ENCODE measurements at places on chromosomes 13 and 19. TPM values are rescaled to one million over a fixed set of nuclear protein-coding genes. Genes with fewer than 3 reads are reported as not detected.

ZNF136 gene
- total RNA-seq = 4.0 TPM

ZNF211 gene
- 6.7 TPM for total RNA-seq

PLPP2 gene
- total RNA-seq = 128 TPM

CLDN10 gene
- total RNA-seq = not detected

IL17D gene
- total RNA-seq = 0.25 TPM

MAST3 gene
- total RNA-seq = 14.2 TPM

IZUMO4 gene
- 6.1 TPM for total RNA-seq

DNA sequence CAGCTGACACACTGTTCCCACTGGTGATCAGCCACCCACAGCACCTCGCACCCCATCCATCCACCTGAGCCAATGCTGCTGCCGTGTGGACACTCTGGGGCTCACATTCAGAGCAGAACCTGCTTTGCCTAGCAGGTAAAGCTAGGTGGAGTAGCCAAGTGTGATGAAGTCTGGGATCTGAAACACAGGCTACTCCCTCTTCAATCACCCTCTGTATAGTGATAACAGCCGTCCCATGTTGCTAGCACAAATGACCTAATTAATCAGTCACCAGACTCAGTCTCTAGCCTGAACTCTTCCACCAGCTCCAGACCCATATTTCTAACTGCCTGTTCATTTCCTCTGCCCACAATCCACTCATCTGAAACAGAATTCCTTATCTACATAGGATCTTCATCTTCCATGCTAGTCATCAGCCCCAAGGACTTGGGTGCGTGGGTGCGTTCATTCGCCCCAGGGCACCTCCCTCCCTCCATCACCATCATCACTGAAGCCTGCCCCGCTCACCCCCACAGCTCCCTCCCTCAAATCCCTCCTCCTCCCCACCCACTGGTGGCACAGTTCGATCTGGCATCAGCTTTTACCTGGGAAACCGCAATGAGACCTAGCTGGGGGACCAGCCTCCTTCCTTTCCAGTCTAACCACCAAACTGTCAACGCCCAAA, 19.8 kb downstream of the STK24 start:
- DNase-seq = no peak

- DNase-seq = no peak
Observed at GRCh38 chr13:77859450-77859849, 59.2 kb downstream of the EDNRB start.

DNA sequence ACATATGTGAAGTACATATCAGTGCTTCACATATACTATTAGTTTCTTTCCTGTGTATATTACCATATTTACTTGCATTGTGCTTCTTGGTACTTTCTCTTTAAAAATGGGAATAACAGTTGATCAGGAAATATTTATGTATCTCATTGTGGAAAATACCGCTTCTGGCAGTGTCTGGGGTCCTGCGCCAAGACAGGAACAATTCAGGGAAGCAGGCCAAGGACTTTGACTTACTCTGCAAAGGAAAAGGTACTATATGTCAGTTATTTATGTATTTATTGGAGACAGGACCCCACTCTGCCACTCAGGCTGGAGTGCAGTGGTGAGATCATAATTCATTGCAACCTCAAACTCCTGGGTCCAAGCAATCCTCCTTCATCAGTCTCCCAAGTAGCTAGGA, 57.7 kb upstream of the NBEA start:
- DNase-seq = no peak

GRCh38 chr19:30373593-30373992, 1.4 kb downstream of the ZNF536 start:
- no peak for DNase-seq

- DNase-seq = no peak
Observed at GRCh38 chr13:112742583-112742982, 52.7 kb downstream of the ATP11A start.

DNA sequence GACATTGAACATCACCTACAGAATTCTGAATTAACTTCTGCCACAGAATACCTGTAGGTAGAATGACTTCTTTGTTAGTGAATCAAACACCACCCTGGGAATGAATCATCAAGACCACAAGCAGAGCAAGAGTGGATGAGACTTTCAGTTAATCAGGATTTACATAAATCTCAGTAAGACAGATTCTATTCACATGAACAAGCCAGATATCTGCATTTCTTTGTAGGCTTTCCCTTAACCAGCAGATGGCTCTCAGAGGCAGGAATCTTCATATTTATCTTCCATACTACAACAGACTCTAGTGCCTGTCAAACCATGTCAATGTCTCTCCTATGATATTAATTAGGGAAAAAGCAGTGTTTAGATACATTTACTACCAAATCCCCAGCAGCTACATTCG, 412.1 kb downstream of the KLF12 start:
- DNase-seq = peak; percentile 51

- no peak for DNase-seq
Observed at GRCh38 chr13:64164435-64164834, 2748.8 kb upstream of the PCDH20 start.

- DNase-seq = no peak
Observed at GRCh38 chr19:10517760-10518443, 655 bp upstream of the S1PR5 start.

DNA sequence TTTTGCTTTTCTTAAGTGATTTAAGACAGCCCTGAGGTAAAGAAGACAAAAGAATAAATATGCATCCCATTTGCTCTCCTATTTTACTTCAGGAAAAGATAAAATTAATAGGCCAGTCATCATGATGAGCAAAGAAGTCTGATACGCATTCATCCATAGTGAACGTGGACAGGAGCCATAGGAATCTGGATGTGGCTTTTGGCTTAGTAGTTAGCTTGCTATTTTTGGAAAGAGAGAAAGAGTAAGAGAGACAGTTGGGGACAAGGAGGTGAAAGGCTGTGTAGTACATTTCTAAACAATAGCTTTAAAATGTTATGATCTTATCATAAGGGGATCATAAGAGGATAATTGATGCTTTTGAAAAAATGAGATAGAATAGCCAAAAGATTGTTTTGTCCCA, 545.2 kb downstream of the IRS2 start:
- no peak for DNase-seq

- no peak for DNase-seq
Observed at GRCh38 chr13:19601749-19602725, 31.4 kb upstream of the MPHOSPH8 start.

GRCh38 chr19:45403781-45404556, 900 bp downstream of the PPP1R13L start:
- DNase-seq = no peak

DNA sequence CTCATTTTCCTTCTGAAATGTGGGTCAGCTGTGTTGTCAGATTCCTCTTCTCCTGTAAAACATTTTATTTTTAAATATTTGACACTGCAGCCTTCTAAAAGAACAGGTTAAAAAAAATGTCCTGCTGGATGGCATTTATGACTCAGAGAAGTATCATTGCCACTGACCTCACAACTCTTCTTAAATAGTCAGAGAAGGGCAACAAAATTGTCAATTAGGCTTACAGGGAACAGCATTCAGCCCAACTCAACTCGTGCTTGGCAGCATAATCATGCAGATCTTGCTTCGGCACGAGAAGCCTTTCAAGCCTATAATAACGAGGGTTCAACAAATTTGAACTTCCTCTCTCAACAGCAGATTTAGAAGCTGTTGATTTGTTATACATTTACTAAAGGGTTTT, 296.7 kb upstream of the DACH1 start:
- DNase-seq = no peak

DNA sequence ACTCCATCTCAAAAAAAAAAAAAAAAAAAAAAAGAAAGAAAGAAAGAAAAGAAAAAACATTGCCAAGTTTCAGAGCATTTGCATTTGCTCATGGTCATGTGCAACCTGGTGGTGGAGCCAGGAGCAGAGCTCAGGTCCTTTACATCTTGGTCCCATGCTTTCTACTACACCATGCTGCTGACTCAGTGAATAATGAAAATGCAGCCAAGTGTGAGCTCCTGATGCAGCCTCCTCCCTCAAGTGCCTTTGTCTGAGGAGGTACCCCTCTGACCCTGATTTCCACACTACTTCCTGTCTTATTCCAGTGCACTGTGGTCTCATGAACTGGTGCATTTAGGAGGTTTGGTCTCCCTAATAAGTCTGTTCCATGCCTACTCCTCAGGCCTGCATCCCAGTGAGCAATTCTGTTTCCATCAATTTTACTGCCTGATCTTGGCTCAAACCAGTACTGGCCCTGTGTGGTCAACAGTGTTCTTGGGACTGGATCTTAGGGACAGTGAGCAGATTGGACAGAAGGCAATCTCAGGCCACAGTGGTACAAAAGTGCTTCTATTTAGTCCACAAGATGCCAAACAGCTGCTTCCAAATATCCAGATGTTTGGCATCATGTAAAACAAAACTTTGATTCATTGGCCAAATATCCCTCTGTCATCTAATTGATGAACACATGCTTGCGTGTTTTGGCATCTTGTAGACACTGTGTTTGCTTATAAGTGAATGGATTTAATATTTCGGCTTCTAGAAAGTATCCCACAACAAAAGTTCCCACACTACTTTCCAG, 28.8 kb upstream of the LRCH1 start:
- DNase-seq = no peak

DNA sequence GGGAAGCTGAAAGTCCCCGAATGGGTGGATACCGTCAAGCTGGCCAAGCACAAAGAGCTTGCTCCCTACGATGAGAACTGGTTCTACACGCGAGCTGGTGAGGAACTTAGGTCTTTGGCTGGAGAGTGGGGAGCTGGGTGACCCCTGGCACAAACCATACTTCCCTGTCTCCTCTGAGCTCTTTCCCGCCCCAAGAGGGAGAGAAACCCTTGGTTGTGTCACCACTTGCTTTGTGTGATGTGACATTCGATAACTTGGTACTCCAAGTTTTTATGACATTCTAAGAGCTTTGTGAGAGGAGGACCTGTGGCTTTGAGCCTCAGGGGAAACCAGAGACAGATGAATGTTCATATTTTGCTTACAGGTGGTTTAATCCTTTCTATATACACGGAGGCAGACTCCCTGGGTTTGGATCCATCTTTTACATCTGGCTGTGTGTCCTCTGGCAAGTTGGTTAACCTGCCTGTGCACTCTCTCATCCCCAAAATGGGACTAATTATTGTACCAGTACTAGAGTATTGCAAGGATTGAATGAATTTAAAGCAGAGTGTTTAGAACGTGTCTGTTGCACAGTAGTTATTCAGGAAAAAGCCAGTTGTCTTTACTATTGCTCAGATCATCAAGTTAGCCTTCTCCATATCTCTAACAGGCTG, 1.2 kb downstream of the RPS19 start:
- no peak for DNase-seq

DNA sequence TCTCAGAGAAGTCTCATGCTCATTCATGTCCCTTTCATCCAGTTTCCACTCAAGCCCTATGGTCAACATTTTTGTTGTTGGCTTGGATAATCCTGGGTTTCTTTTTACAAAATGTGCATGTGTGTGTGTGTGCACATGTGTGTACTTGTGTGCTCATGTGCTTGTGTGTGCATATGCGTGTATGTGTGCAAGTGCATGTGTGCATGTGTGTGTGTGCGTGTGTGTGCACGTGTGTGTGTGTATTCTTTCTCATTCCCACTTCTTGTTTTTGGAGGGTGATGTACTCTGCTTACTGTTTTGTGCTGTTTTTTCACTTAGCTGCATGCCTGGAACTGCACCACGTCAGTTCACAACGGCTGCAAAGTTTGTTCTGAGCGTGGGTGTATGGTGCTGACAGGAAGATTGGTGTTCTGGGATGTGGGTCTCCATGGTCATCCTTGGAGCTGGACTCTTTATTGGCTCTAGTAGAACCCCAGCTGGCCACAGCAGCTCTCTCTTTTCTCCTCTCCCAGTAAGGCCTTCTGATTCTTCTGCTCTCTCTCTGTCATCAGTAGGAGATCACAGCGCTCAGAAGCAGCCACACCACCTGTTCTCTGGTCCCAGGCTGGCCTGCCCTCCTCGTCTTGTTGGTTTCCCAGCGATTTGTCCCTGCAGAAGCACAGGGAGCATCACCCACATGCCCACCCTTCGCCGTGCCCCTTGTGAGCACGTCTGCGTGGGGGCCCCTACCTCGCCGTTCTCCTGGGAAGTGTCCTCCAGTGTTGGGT, 60.8 kb downstream of the SOX1 start:
- DNase-seq = no peak

DNA sequence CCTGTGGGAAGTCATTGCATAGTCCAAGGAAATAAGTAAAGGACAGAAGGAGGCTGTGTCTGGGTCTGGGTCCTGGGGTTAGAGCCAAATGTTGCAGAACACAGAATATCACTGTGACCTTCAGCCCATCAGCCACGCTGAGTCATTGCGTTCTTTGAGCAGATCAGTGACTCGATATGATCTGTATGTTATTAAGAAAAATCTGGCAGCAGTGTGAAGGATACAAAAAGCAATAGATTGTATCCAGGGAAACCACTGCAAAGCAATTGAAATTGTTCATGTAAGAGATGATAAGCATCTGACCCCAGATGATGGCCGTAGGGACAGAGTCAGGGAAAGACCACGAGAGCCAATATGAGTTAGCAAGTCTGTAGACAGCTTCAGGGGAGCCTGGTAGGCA, 1575.1 kb upstream of the SLC10A2 start:
- DNase-seq = no peak

DNA sequence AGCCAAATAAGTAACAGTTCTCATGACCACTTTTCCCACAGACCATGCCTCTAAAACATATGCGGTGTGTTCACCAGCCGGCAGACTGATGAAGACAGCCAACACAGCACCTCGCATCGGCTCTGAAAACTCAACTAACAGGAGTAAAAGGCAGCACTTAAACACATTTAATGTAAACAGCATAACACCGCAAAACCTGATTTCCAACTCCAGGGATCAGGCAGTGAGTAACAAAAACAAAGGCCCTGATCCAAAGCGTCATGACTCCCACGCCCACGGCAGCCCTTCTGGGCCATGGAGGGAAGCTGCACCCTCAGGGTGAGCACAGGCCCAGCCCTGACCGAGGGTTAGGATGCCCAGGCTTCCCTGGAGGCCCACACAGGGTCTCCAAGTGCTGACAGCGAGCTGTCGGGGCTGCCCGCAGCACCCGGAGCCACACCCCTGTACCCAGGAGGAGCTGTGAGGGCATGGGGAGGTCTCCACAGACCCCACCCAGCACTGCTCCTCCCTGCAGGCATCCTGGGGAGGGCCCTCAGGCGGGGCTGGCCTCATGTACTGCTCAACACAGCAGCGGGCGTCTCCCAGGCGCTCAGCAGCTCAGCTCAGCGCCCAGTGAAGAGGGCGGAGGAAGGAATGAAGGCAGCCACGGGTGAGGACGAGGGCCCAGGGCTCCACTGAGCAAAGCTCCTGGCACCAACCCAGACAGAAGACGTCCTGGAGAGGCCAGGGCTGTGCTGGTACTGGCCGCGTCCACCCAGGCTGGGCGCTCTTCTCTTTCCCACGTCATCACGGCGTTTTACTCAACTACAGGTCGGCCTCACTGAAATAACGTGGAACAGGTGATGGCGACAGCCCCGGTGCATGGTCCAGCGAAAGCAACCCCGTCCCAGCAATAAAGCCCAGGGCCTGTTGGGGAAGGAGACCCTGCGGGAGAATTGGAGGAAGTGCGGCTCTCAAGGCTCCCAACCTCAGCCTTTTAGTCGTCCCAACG, 53.7 kb downstream of the RASA3 start:
- DNase-seq = no peak

DNA sequence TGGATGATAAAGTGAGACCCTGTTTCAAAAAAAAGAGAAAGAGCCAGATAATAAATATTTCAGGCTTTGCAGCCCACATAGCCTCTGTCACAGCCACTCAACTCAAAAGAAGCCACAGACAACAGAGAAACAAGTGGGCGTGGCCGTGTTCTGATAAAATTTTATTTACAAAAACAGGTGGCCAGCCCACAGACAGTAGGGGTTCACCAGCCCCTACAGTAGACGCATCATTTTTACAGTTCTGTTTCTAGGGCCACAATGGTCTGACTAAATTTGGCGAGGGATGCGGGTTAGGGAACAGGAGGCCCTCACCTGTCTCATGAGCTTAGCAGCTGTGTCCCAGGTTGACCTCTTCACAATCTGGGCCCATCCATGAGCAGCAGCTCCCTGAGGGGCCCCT, 59.5 kb downstream of the ARHGEF18 start:
- DNase-seq = no peak
